A549 treated with Mapracorat at 1 μM for 4 hours (cell line): ENCODE measurements at places on chromosomes 16 and 17. TPM values are rescaled to one million over a fixed set of nuclear protein-coding genes. Genes with fewer than 3 reads are reported as not detected.

The OR1F1 gene
- 0.17 to 0.65 TPM (median 0.43 TPM) in 4 of 5 replicates, not detected in the other for total RNA-seq

The AURKB gene
- 142 to 164 TPM (median 153 TPM) in 5 replicates for total RNA-seq

The NECAB2 gene
- 1.4 to 3.3 TPM (median 2.4 TPM) in 5 replicates for total RNA-seq

The DNAAF8 gene
- 0.87 to 2.6 TPM (median 1.6 TPM) in 5 replicates for total RNA-seq
